ENCODE measurements at places on chromosomes 11 and 22. TPM values are rescaled to one million over a fixed set of nuclear protein-coding genes. Genes with fewer than 3 reads are reported as not detected.

- no peak for DNase-seq
Observed at GRCh38 chr11:86799680-86800075, 664 bp upstream of the PRSS23 start.

GRCh38 chr11:119974467-119974866, 163.4 kb downstream of the TRIM29 start:
- DNase-seq, result no peak

DNA sequence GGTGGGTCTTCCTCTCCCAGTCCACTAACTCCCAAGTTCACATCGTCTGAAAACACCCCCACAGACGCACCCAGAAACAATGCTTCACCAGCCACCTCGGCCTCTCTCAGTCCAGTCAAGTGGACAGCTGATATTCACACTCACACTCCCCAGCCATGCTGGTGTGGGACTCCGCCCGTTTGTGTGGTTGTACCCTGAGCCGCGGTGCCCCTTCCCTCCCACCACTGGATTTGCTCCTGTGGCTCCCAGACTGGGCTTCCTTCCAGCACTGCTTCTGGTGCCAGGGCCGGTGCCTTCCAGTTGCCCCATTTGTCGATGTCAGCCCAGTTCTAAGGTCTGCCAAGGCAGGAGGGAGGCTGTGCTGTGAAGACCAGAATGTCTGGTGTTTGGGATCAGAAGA, 37.9 kb upstream of the PLET1 start:
- no peak for DNase-seq

The MPPED2 gene
- polyA plus RNA-seq, result not detected

The TPBGL gene
- polyA plus RNA-seq, result not detected
